ENCODE measurements at places on chromosomes 2 and 18.

DNA sequence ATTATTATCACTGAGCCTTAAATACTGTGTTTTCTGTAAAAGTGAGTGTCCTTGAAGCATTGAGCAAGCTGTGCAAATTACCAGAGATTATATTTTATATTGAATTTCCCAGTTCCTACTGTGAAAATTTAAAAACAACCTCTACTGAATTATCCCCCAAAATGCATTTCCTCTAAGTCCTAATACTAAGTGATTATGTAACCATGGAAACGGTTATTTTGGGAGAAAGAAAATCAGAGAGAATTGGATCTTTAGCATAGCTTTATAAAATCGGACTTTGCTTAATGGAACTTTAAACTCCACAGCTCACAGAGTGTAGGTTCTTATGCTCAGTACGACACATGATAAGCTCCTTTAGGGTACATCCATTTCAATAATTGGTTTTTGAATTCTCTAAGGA lies 19.3 kb upstream of the CHMP1B start:
- DNase-seq = no peak

- DNase-seq = no peak
These were observed 206.3 kb upstream of the GYPC start for GRCh38 chr2:126449677-126450076.

GRCh38 chr18:50287028-50287440 lies 458 bp downstream of the CXXC1 start:
- no peak for DNase-seq

DNA sequence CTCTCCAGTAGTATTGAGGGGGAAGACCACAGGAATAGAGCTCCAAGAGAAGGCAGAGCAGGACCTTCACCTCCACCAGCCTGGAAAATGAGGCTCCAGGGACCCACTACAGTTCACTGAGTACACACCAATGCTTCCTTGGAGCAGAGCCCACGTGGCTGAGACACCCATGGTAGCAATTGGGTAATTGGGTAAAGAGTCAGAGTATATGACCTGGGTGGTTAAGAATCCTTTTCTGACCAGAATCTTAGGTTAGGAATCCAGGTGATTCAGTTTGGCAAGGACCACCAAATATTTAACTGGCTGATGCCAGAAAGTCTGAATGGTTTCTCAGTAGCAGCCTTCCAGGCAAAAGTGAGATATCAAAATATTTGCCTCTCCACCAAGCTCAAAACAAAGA lies 107.7 kb downstream of the MDH1 start:
- no peak for DNase-seq

GRCh38 chr2:10475221-10475722 lies 27.1 kb upstream of the ODC1 start:
- no peak for DNase-seq

GRCh38 chr18:48123941-48124340 lies 193.5 kb upstream of the SMAD2 start:
- DNase-seq = no peak

DNA sequence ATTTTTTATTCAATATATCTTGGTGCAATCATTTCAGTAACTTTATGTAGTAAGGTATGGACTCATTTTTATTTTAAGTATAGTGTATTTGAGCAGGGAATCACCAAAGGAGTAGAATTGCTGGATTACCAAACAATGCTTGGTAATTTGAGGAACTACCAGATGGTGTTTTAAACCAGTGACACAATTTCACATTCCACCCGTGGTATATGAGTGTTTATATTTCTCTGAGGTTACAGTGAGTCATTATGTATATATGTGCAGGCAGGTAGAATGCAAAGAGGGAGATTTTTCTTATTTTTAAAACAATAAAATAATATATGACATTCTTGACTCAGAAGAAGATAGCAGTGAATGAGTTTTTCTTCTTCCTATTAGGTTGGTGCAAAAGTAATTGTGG lies 596.9 kb downstream of the DCC start:
- DNase-seq = no peak

- no peak for DNase-seq
These were observed 34.1 kb upstream of the ANKRD62 start for GRCh38 chr18:12059334-12060181.

GRCh38 chr2:189595417-189595816 lies 14.8 kb upstream of the SLC40A1 start:
- DNase-seq = no peak

DNA sequence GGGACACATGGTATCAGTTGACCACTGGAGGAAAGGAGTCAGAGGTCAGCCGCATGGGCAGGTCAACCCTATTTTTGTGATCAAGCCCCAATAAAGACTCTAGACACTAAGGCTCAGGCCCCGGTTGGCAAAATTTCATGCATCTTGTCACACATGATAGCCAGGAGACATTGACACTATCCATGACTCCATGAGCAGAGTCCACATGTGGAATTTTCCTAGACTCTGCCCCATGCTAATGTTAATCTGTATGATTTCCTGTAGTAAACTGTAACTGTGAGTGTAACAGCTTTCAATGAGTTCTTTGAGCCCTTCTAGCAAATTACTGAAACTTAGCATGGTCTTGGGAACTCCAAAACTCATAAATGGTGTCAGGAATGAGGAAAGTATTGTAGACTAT lies 192.3 kb downstream of the PDE11A start:
- no peak for DNase-seq

GRCh38 chr2:105422801-105423200 lies 23.9 kb upstream of the FHL2 start:
- no peak for DNase-seq

GRCh38 chr18:10231220-10231619 lies 223.2 kb upstream of the APCDD1 start:
- DNase-seq = no peak

GRCh38 chr18:12656605-12656937 lies 1.3 kb downstream of the SPIRE1 start:
- DNase-seq = no peak

GRCh38 chr2:75403991-75404428 lies 156.7 kb downstream of the EVA1A start:
- DNase-seq = no peak

DNA sequence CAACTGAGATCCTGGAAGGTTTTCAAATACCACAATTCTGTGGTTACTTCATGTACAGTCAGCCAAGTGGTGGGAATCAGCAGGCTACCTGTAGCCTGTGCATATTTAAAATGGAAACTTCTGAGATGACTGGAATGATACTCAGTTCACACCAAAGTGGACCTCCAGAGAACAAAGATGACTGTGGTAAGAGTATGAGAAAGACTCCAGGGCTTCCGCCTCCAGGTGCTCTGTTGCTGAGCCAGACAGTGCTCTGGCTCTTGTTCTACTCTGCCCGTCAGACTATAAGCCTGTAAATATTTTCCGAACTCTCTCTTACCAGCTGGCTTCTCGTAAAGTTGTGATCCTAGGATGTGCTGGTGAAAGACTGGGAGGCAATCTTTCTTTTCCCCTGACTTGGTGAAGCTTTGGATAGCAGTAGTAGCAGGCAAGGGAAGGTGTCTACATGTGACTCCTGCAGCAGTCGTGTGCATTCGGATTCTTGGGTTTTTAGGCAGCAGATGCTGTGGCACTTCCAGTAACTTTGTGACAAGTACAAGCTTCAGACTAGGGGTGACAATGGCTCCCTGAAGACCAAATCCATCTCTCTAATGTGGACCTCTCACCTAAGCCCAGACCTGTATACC lies 23.1 kb downstream of the ST3GAL5 start:
- no peak for DNase-seq

DNA sequence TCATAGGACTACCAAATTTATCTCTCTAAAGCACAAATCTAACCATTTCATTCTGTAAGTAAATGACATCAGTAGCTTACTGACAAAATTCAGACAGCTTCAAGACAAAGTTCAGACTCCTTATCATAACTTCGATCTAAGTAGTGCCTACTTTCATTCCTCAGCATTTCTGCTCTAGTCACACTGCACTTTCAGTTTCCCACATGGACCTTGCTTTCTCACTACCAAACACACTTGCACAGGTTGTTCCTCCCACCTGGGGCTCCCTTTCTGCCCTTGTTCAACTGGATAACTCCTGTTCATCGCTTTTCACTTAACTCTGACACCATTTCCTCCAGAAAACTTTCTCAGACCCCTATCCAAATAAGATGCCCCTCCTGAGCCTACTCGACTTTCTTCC lies 22.1 kb upstream of the CCDC150 start:
- DNase-seq = no peak

- no peak for DNase-seq
These were observed 39.5 kb downstream of the TGOLN2 start for GRCh38 chr2:85288244-85288725.

DNA sequence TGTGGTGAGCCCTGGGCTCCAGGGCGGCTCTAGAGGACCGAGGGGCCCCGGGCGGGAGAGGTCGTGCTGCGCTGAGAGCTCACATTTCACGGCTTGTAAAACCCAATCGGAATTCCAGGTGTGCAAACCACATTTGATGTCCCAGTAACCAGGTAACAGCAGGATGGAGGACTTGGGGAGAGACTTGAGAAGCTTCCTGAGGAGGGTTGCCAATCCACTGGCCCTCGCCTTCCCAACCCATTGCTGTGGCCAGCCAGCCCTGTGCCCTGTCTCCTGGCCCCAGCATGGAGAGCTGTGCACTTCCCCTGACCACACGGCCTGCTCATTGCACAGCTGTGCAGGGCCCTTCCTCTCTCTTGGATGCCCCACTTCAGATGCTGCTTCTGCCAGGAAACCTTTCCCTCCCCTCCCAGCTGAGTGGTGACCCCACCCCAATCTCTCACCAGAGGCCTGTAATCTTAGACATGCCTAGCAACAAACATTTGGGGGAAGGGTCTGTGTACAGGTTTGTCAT lies 39.6 kb downstream of the ASB1 start:
- no peak for DNase-seq

GRCh38 chr2:202599105-202599504 lies 35.7 kb upstream of the FAM117B start:
- no peak for DNase-seq

GRCh38 chr2:161238560-161239325 lies 69.5 kb upstream of the PSMD14 start:
- peak; percentile 86 for DNase-seq

- peak; percentile 49 for DNase-seq
These were observed 36.2 kb downstream of the WIPF1 start for GRCh38 chr2:174561283-174561971.

DNA sequence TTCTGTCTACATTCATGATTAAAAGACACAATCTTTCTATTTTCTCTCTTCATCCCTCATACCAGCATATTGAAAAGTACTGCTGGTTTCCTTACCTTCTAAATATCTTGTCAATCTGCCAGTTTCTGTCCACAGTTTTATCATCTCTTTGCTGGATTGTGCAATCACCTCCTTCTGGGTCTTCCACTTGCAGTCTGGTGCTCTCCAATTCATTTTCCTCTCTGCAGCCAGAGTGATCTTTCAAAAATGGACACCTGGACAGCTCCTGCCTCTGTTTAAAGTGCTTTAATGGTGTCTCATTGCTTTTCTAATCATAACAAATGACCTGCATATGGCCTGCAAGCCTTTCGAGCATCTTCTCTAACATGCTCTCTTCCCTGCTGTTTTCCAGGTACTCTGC lies 94.0 kb downstream of the C1QL2 start:
- no peak for DNase-seq

GRCh38 chr18:55069497-55069896 lies 110.2 kb upstream of the CCDC68 start:
- DNase-seq = no peak

GRCh38 chr2:125701070-125701469 lies 954.9 kb upstream of the GYPC start:
- no peak for DNase-seq

GRCh38 chr18:40962784-40963183 lies 992.2 kb upstream of the PIK3C3 start:
- no peak for DNase-seq

DNA sequence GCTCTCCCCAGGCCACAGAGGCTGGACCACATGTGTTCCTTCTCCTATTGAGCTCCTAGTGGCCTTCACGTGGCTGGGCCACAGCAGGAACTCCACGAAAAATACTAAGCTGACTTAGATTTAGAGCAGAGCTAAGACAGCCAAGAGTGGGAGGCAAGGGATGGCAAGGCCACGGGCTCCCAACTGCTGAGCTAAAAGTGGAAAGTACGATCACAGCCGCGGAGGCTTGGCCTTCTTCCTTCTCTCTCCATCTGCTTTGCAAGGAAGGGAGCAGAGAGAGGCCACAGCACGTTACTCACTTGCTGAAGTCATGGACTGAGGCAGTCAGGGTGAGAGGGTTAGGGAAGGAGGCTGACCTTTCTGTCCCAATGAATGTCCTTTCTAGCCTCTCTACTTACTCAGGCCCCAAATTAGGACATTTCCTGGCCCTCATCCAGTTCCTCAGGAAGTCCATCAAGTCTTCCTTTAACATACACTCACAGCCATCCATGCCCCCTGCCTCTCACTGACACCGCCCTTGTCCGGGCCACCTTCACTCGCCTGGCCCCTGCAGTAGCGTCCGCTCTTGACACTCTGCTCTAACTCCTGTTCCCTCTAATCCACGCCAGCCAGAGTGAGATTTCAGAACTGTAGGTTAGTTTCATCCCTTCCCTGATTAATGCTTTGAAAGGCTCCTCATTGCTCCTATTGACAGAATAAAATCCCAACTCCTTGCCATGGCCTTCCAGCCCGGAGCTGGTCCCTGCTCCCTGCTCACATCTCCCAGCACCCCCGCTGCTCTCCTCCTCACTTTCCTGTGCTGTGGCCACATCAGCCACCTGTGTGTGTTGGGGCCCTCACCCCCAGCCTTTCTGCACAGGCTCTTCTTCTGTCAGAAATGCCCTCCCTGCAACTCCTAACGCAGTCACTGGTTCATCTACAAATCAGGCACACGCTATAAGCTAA lies 204.2 kb downstream of the CYP26B1 start:
- DNase-seq = no peak

DNA sequence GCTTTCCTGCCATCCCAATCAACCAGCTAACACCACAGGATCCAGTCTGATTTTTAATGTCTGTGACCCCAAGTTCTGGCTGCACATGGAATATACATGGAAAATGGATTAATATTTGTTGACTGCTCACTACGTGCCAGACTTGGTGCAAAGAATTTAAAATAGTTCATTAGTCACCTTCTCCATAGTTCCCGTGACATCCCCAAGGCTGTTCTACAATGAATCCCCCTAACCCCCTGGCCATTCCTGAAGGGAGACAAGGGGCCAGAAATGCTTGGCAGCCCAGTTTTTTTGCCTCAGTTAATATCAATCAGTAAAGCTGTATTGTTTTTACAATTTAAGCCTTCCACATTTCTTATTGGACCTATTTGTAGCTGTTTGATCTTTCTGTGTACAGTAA lies 71.0 kb upstream of the ST3GAL5 start:
- no peak for DNase-seq

DNA sequence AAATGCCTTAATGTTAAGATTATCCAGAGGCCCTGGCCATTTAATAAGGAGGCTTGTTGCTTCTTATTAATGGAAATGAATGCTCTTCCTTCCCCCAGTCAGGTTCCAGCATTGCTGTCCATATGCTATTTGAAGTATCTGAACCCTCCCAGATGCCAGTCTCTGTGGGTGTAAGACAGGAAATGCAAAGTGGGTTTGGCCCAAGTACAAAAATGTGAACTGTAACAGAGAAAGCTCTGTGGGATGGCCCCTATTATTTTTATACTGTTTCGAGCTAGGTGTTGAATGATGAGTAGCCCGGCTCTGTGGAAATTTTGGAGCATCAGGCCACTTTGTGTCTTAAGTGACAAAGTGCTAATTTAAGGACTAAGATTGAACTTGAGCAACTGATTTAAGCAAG lies 141.0 kb downstream of the UXS1 start:
- DNase-seq = no peak
